Airway epithelial cell (primary cell): ENCODE measurements at places on chromosomes 6 and 20. TPM values are rescaled to one million over a fixed set of nuclear protein-coding genes. Genes with fewer than 3 reads are reported as not detected.

Gene PACRG
- total RNA-seq, result 0.19 and 0.21 TPM in 2 replicates

Gene SCUBE3
- total RNA-seq, result under 0.01 and 0.21 TPM in 2 replicates

Gene RAET1L
- 23.0 and 27.2 TPM in 2 replicates for total RNA-seq

Gene GJA10
- total RNA-seq, result not detected in 2 replicates

Gene BTBD3
- total RNA-seq, result 10.5 and 13.8 TPM in 2 replicates

Gene FILIP1
- total RNA-seq, result 0.07 TPM in 1 of 2 replicates, not detected in the other

Gene MYL9
- 4.8 and 5.4 TPM in 2 replicates for total RNA-seq

Gene SAMD5
- 0.37 and 0.56 TPM in 2 replicates for total RNA-seq

Gene ENPP1
- total RNA-seq, result 0.28 and 0.42 TPM in 2 replicates

Gene VGLL2
- total RNA-seq, result not detected in 2 replicates

Gene LY6G5C
- 0.42 and 0.79 TPM in 2 replicates for total RNA-seq

Gene PIM1
- 33.9 and 41.0 TPM in 2 replicates for total RNA-seq

Gene STMND1
- not detected in 2 replicates for total RNA-seq

Gene CALHM4
- 0.09 TPM in 1 of 2 replicates, not detected in the other for total RNA-seq

Gene TRIM15
- total RNA-seq, result not detected in 2 replicates

Gene MAFB
- total RNA-seq, result 4.8 and 6.5 TPM in 2 replicates

Gene TOX2
- 1.3 and 1.6 TPM in 2 replicates for total RNA-seq

Gene OOEP
- total RNA-seq, result not detected in 2 replicates

Gene ZSCAN12
- total RNA-seq, result 3.4 and 3.5 TPM in 2 replicates

Gene TSBP1
- total RNA-seq, result not detected in 2 replicates

Gene PNLDC1
- 0.14 TPM in 2 replicates for total RNA-seq

Gene SNX9
- 17.4 and 20.8 TPM in 2 replicates for total RNA-seq

Gene PDSS2
- total RNA-seq, result 9.7 and 10.5 TPM in 2 replicates
